Osteocyte (in vitro differentiated cells): ENCODE measurements at places on chromosomes 13 and 19. TPM values are rescaled to one million over a fixed set of nuclear protein-coding genes. Genes with fewer than 3 reads are reported as not detected.

DNA sequence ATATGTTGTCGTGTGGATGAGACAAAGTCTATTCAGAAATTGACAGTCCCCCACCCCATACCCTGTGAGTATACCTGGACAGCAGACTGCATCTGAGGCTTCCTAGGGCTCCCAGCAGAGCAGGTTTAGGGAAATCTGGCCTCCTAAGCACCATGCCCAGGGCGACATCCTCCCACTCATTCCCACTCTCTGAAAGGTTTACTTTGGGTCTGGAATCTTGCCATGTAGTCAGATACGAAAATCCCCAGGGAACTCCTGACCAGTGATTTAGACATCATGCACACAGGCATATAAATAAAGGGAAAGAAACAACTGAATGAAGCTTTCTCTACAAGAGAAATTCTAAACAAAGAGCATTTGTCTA is 717 bp upstream of the NALCN start:
- peaks cover 6% of the 10 kb centered on the region for H3K36me3 ChIP-seq
- H3K4me3 ChIP-seq = peak overlapping the region; percentile 87
- peaks cover 38% of the 10 kb centered on the region for H3K4me1 ChIP-seq

DNA sequence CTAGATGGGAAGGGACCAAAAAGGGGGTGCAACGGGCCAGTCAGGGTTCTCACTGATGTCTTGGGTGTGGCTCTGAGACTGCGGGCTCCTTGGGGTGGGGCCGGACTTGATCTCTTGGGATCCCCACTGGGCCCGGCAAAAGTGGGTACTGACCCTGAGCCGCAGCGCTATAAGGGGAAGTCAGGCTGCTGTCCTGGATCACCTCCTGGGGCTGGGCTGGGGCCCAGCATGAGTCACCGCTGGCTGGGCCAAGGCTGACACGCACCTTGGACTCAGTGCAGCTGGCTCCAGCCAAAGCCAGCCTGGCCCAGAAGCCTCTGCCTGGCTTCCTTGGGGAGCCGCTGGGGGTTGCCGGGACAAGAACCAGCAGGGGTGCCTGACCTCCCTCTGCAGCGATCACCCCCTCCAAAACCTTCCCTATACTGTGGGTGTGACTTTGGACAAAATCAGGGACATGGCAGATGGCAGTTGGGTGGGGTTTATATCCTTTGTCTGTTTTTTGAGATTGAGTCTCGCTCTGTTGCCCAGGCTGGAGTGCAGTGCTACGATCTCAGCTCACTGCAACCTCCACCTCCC is 617 bp upstream of the IQCN start:
- H3K27me3 ChIP-seq = no peaks in the 10 kb centered on the region
- peaks cover 50% of the 10 kb centered on the region for H3K4me1 ChIP-seq
- H3K27ac ChIP-seq = peak overlapping the region; percentile 89
- peaks cover 14% of the 10 kb centered on the region for H3K36me3 ChIP-seq
- peak; percentile 93 for DNase-seq

GRCh38 chr13:38341149-38341692 is 8.4 kb upstream of the UFM1 start:
- no peaks in the 10 kb centered on the region for H3K4me1 ChIP-seq
- no peak overlapping the region for H3K27ac ChIP-seq
- H3K36me3 ChIP-seq = no peaks in the 10 kb centered on the region
- H3K27me3 ChIP-seq = no peaks in the 10 kb centered on the region
- H3K4me3 ChIP-seq = no peak overlapping the region
- DNase-seq = no peak

The SLC17A7 gene
- total RNA-seq = 0.34 and 0.54 TPM in 2 replicates

- H3K27ac ChIP-seq = no peak overlapping the region
- H3K36me3 ChIP-seq = no peaks in the 10 kb centered on the region
- H3K4me3 ChIP-seq = no peak overlapping the region
- no peak for DNase-seq
- peaks cover 7% of the 10 kb centered on the region for H3K4me1 ChIP-seq
These were observed 1234.7 kb downstream of the SLITRK1 start for GRCh38 chr13:82647540-82647939.

The SMIM44 gene
- total RNA-seq = not detected in 2 replicates

DNA sequence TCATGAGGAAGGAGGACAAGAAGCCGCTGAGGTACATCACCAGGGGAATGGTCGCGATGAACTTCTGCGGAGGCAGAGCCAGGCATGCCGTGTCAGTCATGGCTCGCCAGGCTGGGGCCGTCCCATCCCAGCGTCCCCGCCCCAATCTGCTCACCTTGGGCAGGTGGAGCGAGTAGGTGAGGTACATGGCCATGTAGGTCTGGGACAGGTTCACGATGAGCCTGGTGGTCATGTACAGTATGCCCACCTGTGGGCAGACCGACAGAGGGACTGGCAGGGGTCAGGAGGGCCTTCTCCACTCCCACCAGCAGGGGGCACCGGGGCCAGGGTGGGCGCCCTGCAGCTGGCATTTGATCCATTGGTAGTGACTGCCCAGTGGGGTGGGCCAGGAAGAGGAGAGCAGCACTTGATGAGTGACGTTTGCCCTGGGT is 8.3 kb downstream of the TEKTIP1 start:
- H3K27me3 ChIP-seq = no peaks in the 10 kb centered on the region
- no peak overlapping the region for H3K27ac ChIP-seq
- DNase-seq = no peak
- peaks cover 4% of the 10 kb centered on the region for H3K36me3 ChIP-seq

DNA sequence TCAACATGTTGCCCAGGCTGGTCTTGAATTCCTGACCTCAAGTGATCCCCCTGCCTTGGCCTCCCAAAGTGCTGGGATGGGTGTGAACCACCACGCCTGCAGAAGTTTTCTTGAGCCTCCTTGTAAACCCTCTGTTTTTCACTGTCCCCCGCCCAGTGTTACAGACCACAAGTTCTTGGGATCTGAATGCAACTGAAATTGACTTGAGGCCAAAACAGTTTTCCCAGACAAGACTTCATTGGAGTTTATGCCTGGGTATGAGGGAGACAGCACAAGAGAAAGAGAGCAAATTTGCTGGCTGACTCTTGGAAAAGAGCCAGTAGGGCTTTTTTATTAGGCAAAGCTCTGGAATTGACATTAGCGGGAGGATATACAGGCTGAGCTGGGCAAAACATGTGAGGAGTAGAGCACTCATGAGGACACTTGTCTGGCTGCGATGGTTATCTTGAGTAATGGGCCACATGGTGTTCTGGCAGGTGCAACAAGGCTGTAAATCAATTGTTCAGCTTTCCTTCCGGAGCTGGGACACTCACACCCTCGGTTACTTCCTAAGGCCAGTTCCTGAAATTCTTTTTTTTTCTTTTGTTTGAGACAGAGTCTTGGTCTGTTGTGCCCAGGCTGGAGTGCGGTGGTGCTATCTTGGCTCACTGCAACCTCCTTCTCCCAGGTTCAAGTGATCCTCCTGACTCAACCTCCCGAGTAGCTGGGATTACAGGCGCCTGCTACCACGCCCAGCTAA is 12.7 kb upstream of the HNRNPL start:
- H3K4me3 ChIP-seq = no peak overlapping the region
- H3K36me3 ChIP-seq = no peaks in the 10 kb centered on the region
- H3K27me3 ChIP-seq = peaks cover 4% of the 10 kb centered on the region
- DNase-seq = no peak
- H3K4me1 ChIP-seq = peaks cover 5% of the 10 kb centered on the region
- H3K27ac ChIP-seq = no peak overlapping the region

The LPAR2 gene
- 6.8 and 7.4 TPM in 2 replicates for total RNA-seq

- no peak overlapping the region for H3K27ac ChIP-seq
- no peaks in the 10 kb centered on the region for H3K36me3 ChIP-seq
- no peak overlapping the region for H3K4me3 ChIP-seq
- no peak for DNase-seq
- no peaks in the 10 kb centered on the region for H3K4me1 ChIP-seq
- no peaks in the 10 kb centered on the region for H3K27me3 ChIP-seq
These were observed 283.4 kb upstream of the KLHL1 start for GRCh38 chr13:70391678-70392077.

GRCh38 chr13:98089246-98089645 is 53.6 kb upstream of the FARP1 start:
- peaks cover 4% of the 10 kb centered on the region for H3K4me1 ChIP-seq
- H3K4me3 ChIP-seq = no peak overlapping the region
- H3K36me3 ChIP-seq = peaks cover 2% of the 10 kb centered on the region
- no peak for DNase-seq

- peak overlapping the region; percentile 59 for H3K4me3 ChIP-seq
- H3K36me3 ChIP-seq = no peaks in the 10 kb centered on the region
- peaks cover 8% of the 10 kb centered on the region for H3K27me3 ChIP-seq
- no peak overlapping the region for H3K27ac ChIP-seq
These were observed 14.9 kb downstream of the DPF1 start for GRCh38 chr19:38209152-38209551.

The ZNF8 gene
- total RNA-seq = 10.7 and 10.9 TPM in 2 replicates

The ZNF560 gene
- total RNA-seq = not detected in 2 replicates

The SSC5D gene
- total RNA-seq = 21.5 and 22.1 TPM in 2 replicates

The PROZ gene
- total RNA-seq = not detected in 2 replicates

The NAPSA gene
- 0.16 and 1.3 TPM in 2 replicates for total RNA-seq

DNA sequence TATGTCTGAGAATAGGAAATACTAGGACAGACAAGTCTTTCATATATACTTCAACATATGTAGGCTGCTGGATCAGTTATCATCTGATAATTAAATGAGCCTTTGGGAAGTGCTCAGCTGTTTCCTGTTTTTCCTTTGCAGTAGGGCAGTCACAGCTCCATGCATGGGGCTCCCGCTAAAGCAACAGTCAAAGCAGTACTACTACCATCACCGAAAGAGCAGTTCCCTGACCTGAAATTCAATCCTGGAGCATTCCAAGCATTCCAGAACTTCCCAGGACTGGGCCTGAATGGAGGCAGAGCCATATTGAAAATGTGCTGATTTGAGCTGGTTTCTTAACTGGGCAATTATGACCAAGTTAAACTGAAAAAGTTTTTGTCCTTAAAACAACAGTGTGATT is 20.5 kb downstream of the MICU2 start:
- no peaks in the 10 kb centered on the region for H3K27me3 ChIP-seq
- H3K27ac ChIP-seq = peak overlapping the region; percentile 81
- DNase-seq = no peak
- H3K4me1 ChIP-seq = peaks cover 32% of the 10 kb centered on the region

- no peak overlapping the region for H3K4me3 ChIP-seq
- no peaks in the 10 kb centered on the region for H3K27me3 ChIP-seq
These were observed 113.0 kb downstream of the TEX26 start for GRCh38 chr13:31045286-31046081.

DNA sequence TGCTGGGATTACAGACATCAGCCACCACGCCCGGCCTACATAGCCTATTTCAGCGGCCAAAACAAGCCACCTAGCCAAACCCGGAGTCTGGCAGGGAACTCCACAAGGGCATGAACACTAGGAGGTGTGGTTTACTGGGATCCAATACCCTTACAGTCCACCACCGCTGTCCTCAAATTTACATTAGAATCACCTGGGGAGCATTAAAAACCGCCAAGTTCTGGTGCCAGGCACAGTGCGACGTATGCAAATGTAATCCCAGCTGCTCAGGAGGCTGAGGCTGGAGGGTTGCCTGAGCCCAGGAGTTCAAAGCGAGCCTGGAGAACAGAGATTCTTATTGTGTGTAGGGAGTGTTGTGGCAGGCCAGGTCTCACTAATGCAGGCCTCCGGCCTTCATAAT is 4.2 kb upstream of the AP1M1 start:
- no peaks in the 10 kb centered on the region for H3K27me3 ChIP-seq
- H3K36me3 ChIP-seq = peaks cover 19% of the 10 kb centered on the region
- no peak for DNase-seq
- no peak overlapping the region for H3K27ac ChIP-seq
- H3K4me1 ChIP-seq = peaks cover 12% of the 10 kb centered on the region
